CD4-positive, alpha-beta T cell (primary cell): ENCODE measurements at places on chromosomes 3 and 15.

GRCh38 chr3:37052860-37053259, 59.5 kb downstream of the MLH1 start:
- no peak for DNase-seq

DNA sequence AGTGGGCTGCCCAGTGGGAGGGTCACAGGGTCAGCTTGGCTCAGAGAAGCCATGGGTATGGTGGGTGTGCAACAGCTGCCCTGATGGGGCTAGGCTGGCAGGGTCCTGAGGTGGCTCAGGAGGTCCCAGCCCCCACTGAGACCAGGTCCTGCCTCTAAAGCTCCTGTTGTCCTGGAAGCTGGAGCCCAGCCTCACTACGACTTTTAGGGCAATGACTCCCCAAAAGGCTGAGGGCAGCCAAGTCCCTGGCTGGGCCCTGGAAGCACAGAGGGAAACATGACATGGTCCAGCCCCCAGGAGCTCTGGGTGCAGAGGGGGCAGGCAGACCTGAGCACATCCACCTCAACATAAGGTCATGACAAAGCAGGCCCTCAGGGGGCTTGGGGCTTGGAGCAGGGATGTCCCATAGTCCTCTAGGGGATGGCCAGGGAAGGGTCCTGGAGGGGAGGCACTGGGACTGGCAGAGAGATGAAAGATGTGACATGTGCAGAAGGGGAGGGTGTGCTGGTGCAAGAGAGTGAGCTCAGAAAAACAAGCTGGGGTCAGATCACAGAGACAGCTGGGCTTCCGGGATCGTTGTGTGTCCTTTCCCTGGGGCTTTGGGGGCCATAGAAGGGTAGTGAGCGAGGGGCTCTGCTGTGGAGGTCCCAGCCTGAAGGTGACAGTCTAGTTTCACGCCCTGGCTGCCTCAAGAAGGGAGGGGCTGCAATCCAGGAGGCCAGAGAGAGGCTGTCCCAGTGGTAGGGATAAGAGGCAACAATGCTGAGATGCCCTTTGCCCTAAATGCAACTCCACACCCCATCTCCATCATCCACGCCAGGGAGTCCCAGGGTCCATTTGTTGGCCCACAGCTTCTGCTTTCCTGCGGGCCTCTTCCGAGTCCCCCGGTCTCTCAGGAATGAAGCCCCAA, 639 bp upstream of the ITIH3 start:
- DNase-seq = no peak

GRCh38 chr3:23664459-23664858, 141.3 kb upstream of the UBE2E1 start:
- DNase-seq = no peak

- DNase-seq = no peak
Observed at GRCh38 chr3:175606650-175607318, 747.6 kb downstream of the NAALADL2 start.

- DNase-seq = no peak
Observed at GRCh38 chr15:78712797-78713515, 71.9 kb upstream of the CHRNB4 start.

DNA sequence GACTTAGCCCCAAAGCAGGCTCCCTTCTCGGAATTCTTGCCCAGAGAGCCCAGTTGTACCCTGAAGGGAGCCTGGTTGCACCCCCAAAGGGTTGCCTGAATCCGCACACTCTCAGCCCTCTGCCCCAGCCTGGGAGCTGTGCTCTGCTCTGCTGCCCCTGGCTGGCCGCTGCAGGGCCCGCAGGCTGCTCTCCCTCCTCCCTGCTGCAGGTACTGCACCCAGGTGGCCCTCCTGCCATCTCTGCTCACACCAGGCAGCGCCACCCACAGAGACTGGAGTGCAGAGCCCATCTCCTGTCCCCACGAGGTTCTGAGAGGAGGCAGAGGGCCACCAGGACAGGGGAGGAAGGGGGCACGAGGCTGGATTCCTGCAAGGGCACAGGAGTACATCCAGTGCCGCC, 134.2 kb upstream of the NSMCE3 start:
- no peak for DNase-seq

DNA sequence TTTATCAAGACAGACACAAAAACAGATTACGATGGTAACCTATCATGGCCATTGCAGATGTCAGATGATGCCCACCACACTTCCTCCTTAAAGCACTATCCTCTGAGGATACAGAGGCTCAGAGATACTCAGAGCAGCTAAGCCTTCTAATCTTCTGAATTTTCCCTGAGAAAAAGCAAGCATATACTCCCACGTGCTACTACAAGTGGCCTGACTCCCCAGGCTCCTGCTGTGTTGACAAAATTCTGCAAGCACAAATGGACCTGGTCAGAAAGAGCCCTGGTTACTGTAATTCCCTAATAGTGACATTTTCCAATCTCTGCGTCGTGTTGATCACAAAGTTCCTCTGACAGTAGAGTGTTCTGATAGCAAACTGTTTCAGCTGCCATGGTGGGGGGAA, 207.1 kb downstream of the KCNMB2 start:
- no peak for DNase-seq

DNA sequence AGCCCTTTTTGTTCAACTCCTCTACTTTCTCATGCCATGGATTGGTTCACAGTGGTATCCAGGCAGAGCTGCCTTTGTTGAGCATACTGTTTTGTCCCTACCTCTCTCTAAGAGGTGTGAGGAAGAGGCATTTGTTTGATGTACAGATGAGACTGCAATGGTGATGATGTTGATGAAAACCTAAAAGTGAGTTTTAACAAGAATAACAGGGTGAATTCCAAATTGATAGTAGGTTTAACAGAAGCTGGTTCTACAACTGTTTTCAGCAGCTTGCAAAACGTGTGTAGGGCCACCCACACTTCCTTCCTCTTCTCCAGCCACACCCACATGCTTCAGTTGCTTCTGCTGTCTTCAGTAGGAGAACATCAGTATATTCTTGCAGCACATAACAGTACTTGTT, 10.2 kb downstream of the SNRK start:
- DNase-seq = peak; percentile 55

GRCh38 chr3:11452885-11453847, 181.0 kb downstream of the ATG7 start:
- no peak for DNase-seq

DNA sequence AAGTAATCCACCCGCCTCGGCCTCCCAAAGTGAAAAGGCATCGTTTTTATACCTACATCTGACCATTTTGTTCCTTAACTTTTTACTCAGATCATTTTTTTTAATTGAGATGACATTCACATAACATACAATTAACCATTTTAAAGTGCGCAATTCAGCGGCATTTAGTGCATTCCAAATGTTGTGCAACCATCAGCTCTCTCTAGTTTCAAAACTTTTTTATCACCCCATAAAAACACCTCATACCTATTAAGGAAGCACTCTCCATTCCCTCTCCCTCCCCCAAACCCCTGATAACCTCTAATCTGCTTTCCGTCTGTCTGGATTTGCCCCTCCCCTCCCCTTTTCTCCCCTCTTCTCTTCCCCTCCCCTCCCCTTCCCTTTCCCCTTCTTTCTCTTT, 310.1 kb downstream of the UACA start:
- no peak for DNase-seq

GRCh38 chr15:67101911-67102598, 36.7 kb downstream of the SMAD3 start:
- DNase-seq = no peak

DNA sequence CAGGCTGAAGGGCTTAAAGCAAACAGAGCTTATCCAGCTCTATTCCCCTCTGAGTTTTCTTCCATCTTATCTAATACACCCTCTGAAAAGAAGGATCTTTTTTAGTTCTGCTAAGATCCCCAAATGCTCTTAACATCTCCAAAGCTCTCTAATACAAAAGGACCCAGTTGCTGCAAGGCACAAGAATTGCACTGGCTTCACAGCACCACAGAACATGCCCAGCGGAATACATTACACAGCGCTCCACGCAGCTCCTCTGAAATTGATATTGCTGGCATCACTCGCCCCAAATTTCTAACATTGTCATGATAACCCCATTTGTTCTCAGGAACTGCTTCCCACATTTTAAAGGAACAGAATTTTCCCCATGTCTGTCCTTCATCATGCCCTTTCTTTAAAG, 210.1 kb downstream of the RORA start:
- DNase-seq = no peak

GRCh38 chr15:65512807-65513416, 4.6 kb downstream of the DPP8 start:
- DNase-seq = no peak

DNA sequence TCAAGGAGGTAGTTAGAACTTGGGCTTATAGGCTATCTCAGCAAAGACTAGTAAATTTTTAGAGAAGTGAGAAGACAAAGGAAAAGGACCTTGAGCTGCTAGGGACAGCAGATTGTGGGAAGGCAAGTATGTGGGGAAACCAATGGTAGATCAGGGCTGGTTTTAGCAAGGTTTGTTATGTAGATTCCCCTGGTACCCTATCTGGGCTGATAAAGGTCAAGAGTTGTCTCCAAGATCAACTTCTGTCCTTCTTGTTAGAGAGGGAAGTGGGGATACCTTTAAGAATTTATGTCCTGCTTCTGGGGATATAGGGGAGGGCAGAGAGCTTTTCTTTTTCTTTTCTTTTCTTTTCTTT, 28.9 kb downstream of the KAT2B start:
- DNase-seq = no peak

GRCh38 chr3:150599611-150600297, 3.4 kb upstream of the SELENOT start:
- DNase-seq = no peak

- no peak for DNase-seq
Observed at GRCh38 chr15:67670647-67671305, 128.3 kb downstream of the MAP2K5 start.

- no peak for DNase-seq
Observed at GRCh38 chr3:188792793-188793192, 379.0 kb upstream of the TPRG1 start.

DNA sequence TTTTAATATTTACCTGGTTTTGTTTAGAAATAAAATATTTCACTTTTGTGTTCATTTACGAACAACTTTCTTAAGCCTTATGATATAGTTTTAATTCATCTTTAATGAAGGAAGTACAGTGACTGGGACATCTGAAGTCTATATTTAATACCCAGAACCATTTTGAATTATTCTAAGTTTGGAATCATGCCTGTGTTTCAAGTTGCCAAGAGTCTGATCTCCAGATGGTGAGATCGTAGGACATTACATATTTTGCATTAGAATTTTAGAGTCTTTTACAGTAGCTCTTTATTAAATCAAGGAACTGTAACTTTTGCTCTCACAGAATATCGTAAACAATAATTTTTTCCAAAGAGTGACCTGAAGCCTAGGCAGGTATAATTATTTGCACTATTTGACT, 420.7 kb downstream of the SI start:
- no peak for DNase-seq

DNA sequence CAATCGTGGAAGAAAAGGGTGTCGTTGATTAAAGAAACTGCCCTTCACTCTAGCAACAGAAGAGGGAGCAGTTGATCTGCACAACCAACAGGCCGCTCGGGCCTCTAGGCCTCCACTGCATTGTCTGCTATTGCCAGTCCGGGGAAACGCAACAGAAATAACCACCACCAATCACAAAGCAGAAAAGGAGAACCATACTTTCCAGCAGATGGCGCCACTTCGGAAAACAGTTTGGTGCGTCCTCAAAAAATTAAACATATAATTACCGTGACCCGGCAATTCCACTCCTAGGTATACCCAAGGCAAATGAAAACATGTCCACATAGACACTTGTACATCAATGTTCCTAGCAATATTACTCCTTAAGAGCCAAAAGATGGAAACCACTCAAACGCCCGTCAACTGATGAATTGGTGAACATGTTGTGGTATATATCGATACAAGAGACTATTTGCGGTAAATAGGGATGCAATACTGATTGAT, 154.1 kb downstream of the TJP1 start:
- no peak for DNase-seq

GRCh38 chr3:24017305-24017704, 72.2 kb downstream of the NR1D2 start:
- DNase-seq = no peak

GRCh38 chr15:83858820-83859505, 205.0 kb downstream of the ADAMTSL3 start:
- no peak for DNase-seq

DNA sequence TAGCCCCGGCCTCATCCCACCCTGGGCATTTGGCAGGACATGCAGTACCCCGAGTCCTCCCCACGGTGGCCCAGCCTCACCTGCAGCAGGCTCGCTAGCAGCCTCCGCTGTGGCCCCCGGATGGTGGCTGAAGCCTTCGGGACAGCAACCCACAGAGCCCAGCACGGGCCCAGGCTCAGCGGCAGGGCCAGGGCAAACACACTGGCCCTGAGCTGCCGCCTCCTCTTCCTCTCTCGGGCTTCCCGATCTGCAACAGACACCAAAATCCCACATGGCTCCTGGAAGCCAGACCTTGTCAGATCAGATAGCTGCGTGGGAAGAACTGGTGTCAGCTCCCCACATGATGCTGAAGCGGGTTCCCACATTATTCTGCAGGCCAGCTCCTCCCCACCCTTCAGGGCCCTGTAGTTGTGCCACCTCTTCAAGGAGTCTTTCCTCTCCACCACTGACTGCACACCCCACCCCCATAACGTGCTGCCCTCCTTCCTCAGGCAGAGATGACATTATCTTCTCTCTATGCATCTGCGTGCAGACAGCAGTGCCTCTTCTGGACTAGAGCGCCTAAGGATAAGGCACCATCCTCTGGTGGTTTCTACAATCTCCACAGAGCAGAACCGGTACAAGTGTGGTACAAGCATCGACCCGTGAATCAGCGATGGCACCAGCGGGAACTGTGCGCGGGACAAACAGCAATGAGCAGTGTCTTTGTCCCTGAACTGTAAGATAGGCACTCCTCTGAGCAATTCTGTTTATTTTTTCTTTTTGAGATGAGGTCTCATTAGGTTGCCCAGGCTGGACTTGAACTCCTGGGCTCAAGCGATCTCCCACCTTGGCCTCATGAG, 9.5 kb downstream of the TMEM44 start:
- DNase-seq = no peak

DNA sequence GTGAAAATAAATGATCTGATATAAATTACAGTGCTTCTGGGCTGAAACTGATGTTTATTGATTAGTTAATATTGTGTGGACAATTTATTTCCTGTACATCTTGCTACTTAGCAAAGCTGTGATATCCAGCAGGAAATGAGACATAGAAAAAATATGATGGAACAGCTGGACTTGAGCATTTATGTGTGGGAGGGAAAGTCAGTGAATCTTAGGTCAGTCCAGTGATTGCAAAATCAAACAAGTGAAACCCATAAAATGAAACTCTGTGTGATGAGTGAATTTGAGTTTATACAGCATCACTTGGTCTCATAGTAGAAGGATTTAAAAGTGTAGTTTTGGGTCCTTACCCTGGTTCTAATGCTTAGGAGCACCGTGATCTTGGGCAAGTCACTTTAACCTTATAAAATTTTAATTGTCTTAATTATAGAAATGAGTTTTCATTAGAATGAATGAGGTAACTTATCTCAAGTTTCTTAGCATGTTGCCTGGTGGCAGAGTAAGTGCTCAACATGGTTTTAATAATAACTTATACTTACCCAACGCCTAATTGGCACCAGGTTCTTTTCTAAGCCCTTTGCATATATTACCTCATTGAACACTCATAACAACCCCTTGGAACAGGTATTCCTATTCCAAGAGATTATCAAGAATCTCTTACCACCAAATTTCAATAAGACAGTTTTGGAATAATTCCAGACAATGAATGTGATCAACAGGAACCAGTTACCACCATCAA, 194.6 kb downstream of the ADAMTSL3 start:
- DNase-seq = no peak
